ENCODE measurements at places on chromosomes 12 and 14.
A peak's percentile ranks its signal among the peaks of the same experiment; 100 is the strongest.

GRCh38 chr12:2052826-2053678, at the start of gene CACNA1C:
TSS of gene CACNA1C (plus strand) at chr12:2052987. CDS start at chr12:2053563, 576 bp downstream.
- peak; percentile 93 for DNase-seq

DNA sequence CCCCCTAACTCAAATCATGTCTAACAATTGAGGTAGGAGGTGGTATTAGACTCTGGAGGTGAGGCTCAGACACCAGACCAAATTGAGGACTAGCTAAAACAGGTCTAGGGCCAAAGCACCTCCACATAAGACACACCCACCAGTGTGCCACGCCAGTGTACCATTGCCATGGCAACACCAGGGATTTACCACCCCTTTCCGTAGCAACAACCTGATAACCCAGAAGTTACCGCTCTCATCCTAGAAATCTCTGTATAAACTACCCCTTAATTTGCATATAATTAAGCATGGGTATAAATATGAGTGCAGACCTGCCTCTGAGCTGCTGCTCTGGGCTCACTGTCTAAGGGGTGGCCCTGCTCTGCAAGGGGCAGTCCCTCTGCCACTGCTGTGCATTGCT, 57.4 kb upstream of the PPP2R5C start:
- no peak for DNase-seq

DNA sequence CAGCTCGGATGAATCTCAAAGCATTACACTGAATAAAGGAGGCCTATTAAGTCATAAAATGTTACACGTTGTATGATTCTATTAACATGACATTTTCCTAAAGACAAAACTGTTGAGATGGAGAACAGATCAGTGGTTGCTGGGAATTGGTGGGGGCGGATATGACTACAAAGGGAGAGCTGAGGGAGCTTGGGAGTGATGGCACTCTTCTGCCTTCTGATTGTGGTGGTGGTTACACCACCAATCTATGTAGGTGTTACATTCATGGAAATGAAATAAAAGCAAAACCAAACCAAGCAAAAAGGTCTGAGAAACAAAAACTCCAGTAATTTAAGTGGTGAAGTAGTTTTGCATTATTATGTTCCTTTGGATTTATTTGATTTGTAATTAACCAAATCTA, 16.4 kb upstream of the EVL start:
- DNase-seq = no peak

GRCh38 chr12:32253154-32253790, 146.1 kb upstream of the FGD4 start:
- DNase-seq = no peak

- DNase-seq = peak; percentile 96
These were observed 43.0 kb downstream of the NCOR2 start for GRCh38 chr12:124524231-124524925.

DNA sequence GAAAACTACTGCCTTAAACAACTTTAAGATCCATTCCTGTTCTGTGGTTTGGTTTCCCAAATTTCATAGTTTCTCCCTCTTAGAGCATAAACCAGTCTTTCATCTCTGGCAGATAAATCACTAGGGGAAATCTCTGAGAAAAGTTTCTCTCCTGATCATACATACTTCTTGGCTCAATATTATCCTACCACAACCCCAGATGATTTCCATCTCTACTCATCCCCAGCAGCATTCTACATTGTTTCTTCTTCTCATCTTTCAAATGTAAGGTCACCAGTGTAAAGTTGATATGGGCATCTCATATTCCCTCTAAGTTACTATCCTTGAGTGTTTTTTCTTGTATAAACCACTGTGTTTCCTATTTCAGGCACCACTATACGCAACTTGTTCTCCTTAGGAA, 45.9 kb upstream of the PLEKHG7 start:
- no peak for DNase-seq

DNA sequence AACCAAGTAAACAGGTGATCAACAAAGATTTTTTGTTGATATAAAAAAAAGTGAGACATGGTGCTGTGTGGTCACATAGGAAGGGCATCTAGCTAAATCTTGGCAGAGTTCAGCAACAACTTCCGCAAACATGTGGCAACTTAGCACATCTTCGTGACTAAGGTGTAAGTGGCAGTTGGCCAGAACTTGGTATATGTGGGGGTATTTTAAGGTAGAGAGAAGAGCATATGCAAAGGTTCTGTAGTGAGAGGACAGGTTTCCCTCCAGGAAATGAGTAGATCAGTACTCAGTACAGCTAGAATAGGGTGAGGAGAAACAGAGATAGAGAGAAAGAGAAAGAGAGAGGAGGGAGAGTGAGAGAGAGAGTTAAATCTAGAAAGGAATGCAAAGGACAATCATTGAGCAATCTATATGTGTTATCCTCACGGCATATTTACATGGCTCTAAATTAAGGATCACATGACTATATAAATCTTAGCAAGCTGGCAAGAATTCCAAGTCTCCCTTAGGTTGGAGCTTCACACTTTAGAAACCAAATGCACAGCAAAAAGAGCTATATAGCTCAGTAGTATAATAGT, 227.7 kb upstream of the HMGA2 start:
- DNase-seq = no peak
